ENCODE measurements at places on chromosomes 11 and 22.

GRCh38 chr11:67055812-67056211 lies 835 bp upstream of the RHOD start:
- DNase-seq, result no peak

DNA sequence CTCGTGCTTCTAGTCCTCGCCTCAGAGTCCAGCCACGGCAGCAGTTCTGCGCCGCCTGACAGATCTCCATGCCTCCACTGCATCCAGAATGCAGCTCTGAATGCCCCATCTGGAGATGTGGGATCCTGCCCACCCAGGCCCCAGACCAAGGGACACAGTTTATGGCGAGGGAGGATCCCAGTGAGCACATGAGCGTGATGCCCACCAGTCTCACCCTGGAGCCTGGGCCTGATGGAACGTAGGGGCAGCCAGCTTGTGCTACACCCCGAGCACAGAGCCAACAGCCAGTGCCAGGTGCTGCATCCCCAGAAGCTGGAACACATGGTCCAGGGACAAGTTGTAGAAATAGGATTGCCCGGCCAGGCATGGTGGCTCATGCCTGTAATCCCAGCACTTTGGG lies 10.4 kb downstream of the IGLL1 start:
- DNase-seq, result no peak

- no peak for DNase-seq
Observed at GRCh38 chr11:72935700-72936099, 121.5 kb downstream of the ATG16L2 start.

DNA sequence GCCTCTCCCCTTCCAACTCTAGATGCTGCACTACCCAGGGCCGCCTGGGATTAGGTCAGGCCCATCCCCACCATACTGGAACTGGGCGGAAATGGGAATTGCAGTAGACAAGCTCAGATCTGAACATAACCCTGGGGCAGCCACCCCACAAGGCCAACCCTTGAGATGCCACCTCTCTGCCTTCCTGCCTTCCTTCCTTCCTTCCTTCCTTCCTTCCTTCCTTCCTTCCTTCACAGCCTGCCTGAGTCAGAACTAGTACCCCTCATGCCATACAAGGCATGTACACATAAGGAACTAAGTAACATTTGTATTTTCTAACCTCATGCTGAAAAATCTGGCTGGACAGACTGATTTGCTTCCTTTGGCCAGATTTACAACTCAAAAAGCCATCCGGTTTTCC lies 28.0 kb downstream of the SHISAL1 start:
- no peak for DNase-seq

DNA sequence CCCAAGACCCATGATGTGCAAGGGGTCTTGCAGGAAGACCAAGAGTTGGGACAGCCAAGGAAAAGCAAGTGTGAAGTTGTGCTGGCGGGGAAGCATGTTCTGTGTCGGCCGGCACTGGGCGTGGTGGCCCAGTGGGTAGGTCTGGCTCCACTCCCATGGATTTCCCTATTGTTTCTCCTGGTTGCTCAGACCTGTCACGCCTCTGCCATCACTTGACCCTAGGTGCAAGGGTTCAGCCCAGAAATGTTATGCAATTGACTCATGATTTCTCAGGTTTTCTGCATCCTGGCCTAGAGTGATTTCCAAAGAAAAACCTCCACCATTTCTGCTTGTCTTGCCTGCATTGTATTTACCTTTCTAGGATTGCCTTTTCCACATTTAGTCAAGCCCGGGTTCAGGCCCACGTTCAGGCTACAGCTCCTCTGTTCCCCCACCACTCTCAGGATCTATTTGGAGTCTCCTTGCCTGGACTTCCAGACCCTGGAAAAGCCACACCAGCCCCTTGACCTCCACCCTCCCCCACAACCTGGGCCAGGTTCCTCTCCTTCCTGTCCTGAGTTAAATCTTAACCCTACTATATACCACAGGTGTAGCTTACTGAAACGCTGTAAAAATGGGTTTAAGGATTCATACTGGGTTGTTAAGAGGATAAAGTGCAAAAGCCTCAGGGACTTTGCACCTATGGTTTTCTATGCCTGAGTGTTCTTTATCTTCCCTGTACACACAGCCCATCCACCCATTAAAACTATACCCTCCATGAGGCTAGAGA lies 17.5 kb upstream of the FOLR1 start:
- DNase-seq, result no peak

- DNase-seq, result no peak
Observed at GRCh38 chr11:111976767-111977145, 39.6 kb downstream of the DIXDC1 start.

GRCh38 chr11:120781486-120782120 lies 242.3 kb upstream of the TBCEL start:
- no peak for DNase-seq

- no peak for DNase-seq
Observed at GRCh38 chr22:36148411-36148810, 12.1 kb downstream of the APOL3 start.

DNA sequence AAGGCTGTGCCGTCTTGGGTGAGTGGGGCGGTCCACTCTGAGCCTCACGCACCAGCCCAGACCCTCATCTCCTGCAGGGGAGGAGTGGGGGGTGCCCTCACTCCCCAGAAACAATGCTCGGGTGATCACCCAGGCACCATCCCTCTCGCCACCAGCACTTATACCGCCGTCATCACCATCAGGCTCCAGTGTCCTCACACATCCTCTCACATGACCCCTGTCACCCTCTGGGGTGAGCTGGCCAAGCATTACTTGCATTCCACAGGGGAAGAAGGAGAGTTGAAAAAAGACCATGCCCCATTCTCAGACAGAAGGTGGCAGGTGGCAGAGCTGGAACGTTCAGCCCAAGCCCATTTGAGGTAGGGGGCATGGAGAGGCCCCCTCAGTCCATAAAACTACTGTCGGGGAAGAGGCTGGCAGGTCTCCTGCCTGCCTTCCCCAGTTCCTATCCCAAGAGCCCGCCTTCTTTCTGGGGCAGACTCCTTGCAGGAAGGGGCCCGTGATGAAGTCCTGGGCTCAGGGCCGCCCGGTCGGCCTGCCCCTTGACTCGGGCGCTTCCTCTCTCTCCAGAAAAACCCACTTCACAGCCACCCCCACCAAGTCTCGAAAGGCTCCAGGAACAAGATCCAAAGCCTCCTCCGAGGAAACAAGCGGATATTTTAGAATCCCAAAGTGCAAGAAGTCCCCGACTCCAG lies 153.3 kb downstream of the DSCAML1 start:
- no peak for DNase-seq

- no peak for DNase-seq
Observed at GRCh38 chr22:19991645-19992451, 24.8 kb downstream of the ARVCF start.

DNA sequence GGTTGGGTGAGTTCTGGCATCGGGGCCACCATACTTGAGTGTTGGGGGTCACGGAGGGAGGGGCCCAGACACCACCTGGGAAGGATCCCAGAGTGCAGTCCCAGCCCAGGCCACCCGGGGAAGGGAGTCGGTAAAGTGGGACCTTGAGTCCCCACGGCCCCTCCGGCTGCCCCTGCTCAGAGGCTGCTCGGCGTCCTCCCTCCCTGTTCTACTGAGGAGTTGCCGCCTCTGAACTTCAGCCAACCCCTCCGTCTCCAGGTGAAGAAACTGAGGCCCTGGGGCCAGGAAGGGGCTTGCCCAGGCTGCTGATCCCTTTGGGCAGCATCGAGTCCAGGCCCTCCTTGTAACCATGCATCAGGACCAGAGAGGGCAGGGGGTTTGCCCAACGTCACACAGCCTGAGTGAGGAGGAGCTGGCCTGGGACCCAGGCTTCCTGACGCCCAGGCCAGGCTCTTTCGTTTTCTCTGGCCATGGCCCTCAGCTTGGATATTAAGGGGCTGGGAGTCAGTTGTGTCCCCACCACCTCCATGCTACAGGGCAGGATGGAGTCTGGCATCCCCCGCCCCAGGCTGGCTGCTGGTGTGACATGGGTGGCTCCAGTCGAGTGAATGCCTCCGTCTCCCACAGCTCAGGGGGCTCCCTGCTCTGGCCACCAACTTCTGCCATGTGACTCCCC lies 1.3 kb downstream of the PARVG start:
- peak; percentile 39 for DNase-seq

GRCh38 chr11:36447947-36448346 lies 62.1 kb downstream of the TRAF6 start:
- DNase-seq, result no peak

- no peak for DNase-seq
Observed at GRCh38 chr11:66326261-66327111, 9.6 kb upstream of the CD248 start.

- no peak for DNase-seq
Observed at GRCh38 chr11:6705905-6706535, 22.9 kb upstream of the MRPL17 start.

- peak; percentile 24 for DNase-seq
Observed at GRCh38 chr22:30221121-30221992, 25.2 kb downstream of the LIF start.
